ENCODE measurements at places on chromosomes 2 and 18.

DNA sequence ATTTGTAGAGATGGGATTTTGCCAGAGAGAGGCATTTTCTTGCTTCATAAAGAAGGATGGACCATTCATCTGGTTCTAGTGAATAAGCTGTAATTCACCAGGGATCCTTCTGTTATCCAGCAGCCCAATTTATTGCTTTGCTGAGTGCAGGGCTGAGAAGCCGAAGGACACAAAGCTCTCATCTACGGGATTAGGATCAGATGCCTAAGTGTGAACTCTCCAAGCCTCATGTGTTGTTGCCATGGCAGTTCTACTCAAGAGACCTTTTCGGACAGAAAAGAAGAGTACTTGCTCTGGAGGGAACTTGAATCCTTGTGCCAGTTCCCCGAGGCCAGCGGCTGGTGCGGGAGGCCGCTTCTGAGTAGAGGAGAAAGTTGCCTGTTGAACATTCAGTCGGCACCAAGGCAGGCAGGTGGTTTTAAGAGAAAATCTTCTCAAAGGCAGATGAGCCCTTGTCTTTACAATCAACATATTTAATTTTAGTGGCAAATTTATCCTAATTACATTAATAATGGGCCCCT is 38.4 kb upstream of the MBP start:
- no peak for DNase-seq

DNA sequence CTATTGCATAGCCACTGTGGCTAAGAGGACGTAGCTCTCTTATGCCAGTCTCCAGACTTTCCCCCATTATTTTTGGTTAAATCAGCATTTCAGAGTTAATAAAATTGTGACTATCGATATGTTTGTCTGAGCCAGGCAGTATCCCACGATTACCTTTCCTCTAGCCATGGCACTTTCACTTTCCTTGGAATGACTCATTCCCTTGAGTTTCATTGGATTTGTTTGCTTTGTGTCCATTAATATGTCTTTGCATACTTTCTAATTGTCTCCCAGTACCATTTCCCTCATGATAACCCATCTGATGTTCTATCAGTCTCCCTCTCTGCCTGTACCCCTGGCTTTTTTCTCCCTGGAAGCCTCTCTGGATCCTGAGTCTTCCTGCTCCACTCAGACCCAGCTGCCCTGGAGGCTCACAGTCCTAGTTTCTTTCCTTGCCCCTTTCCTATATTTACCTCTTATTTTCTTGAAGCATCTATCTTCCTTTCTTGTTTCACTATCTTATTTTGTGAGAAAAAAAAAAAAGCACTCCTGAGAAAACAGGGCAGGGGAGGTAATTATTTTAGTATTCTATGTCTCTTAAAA is 126.1 kb downstream of the MTX2 start:
- no peak for DNase-seq

DNA sequence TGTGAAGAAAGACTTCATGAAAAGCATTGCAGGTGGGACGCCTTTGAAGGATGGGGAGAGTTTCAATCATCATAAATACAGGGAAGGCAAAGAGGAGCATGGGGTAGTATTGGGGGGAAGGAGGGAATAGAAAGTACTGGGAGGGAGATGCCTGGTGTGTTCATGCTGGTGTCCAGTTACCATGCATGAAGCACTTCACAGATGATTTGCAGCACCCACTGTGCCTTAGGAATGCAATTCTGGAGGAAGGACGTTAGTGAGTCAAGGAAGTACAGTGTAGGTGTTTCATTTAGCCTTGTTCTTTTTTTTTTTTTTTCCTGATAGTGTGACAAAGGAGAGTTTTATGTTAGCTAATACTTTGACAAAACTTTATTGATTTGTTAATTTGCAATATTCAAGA is 36.8 kb downstream of the ADAM23 start:
- no peak for DNase-seq

DNA sequence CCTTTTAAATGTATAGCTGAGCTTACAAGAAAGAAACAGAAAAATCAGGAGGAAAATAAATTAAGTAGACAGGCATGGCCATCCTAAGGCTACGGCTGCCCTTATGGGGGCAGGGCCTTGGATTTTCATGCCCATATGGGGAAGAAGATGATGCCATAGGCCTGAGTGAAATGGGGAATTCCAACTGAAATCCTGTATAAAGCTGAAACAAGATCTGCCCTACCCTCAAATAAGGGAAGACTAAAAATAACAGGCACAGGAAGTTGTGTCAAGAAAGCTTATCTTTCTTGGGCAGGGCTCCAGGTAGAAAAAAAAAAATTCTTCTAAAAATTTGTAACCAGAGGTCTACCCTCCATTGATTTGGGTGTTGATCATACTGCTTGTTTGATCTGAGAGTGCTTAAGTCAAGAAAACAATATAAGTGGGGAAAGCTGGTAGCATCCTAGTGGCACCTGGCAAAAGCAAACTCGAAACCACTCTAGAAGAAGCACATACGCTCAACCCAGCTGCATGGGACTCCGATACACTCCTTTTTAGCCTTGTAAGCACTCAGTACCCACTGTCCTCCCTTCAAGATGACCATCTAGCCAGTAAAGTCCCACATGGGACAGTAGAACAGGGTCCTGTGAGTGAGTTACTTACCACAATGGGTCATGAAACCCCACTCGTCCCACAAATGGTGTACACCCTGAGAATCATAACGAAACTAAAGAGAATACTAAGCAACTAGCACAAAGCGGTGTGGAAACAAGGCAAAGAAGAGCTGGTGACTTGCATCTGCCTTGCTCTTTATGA is 22.3 kb downstream of the DNAH7 start:
- no peak for DNase-seq

DNA sequence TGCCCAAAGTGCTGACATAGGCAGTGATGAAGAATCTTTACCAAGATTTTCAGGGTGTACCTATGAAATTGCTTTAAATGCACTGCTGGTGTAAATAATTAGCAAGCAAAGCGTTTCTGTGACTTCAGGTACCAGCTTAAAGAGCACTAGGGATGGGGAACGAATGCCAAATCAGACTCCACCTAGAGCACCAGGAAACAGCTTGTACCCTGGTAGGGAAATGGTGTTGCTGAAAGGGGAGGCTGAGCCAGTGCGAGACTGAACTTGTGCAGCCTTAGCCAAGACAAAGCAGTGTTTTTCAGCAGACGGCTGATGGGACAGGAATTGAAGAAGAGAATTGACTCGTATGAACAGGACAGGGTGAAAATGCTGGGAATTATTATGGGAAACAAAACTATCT is 65.6 kb downstream of the TWSG1 start:
- no peak for DNase-seq

- no peak for DNase-seq
These were observed 163.8 kb upstream of the CDH20 start for GRCh38 chr18:61169386-61169785.
